Endothelial cell of umbilical vein (primary cell): ENCODE measurements at places on chromosomes 1 and 21. TPM values are rescaled to one million over a fixed set of nuclear protein-coding genes. Genes with fewer than 3 reads are reported as not detected.

DNA sequence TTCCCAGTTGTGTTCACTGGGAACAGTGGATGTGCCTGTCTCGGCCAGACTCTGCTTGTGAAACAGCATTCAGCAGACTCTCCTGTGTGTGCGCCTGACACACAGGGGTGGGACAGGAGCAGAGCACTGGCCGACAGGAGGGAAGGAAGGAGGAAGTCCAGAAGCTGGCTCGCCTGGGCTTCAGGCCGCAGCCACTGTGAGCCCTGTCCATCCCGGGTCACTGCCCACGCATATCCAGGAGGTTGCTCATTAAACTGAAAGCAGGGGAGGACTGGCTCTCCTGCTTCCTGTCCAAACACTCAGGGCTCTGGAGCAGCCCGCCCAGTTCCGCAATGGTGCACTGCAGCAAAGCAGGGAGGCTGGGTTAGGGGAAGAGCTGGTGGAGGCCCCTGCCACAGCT lies 218.7 kb upstream of the VAMP3 start:
- DNase-seq, result peak; percentile 70
- no peak overlapping the region for H3K4me3 ChIP-seq
- no peaks in the 10 kb centered on the region for H3K27me3 ChIP-seq
- H3K27ac ChIP-seq, result peak overlapping the region; percentile 1
- peaks cover 28% of the 10 kb centered on the region for H3K4me1 ChIP-seq
- no peaks in the 10 kb centered on the region for H3K36me3 ChIP-seq

GRCh38 chr21:45330075-45330781 lies 42.5 kb upstream of the POFUT2 start:
- no peaks in the 10 kb centered on the region for H3K4me1 ChIP-seq
- H3K36me3 ChIP-seq, result no peaks in the 10 kb centered on the region
- H3K4me3 ChIP-seq, result no peak overlapping the region

- H3K4me1 ChIP-seq, result no peaks in the 10 kb centered on the region
- H3K4me3 ChIP-seq, result no peak overlapping the region
- DNase-seq, result no peak
- H3K27ac ChIP-seq, result no peak overlapping the region
- H3K36me3 ChIP-seq, result no peaks in the 10 kb centered on the region
Measured at GRCh38 chr1:192005976-192006375, 152.3 kb upstream of the RGS18 start.

- DNase-seq, result no peak
- H3K36me3 ChIP-seq, result peaks cover 2% of the 10 kb centered on the region
- no peaks in the 10 kb centered on the region for H3K4me1 ChIP-seq
- H3K27ac ChIP-seq, result no peak overlapping the region
Measured at GRCh38 chr1:151641229-151641628, 29.4 kb downstream of the SNX27 start.

DNA sequence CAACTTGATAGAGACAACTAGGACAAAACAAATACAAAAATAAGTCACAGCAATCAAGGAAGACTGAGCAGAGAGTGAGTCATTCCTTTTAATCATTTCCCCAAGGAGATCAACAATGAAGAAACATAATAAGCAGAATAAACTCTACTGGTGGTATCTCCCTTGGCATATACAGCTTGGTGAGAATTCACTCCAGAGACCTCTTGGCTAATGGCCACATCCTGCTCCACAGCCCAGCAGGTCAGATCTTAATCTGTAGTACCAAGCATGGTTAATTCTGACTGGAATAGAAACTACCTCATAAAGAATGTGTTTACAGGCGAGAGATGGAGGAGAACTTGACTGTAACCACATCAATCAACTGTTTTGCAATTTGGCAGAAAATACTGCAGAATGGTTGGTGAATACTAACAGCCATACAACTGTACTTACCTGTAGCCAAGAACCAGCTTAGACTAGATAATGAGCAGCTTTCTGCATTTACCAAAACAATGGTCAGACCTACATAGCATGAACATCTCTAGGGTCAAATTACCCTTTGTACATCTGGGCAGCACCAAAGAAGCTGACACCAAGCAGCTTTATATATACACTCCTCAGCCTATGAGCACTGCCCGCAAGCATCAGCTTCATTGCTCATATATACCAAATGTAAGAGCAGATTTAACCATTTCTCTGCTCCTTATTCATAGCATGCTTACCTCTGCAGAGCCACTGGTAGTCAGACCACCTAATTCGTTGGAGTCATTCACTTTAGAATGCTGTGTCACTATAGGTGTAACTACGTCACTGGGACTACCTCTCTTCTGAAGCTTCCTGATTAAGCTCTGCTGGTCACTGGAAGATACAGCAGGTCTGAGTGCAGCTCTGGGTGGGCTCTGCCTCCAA lies 51.0 kb downstream of the KIAA0319L start:
- DNase-seq, result peak; percentile 98
- H3K4me3 ChIP-seq, result no peak overlapping the region
- no peaks in the 10 kb centered on the region for H3K27me3 ChIP-seq
- no peaks in the 10 kb centered on the region for H3K36me3 ChIP-seq

Gene NEGR1
- total RNA-seq, result 20.2 and 21.8 TPM in 2 replicates

Gene HPDL
- total RNA-seq, result 5.6 and 5.9 TPM in 2 replicates

DNA sequence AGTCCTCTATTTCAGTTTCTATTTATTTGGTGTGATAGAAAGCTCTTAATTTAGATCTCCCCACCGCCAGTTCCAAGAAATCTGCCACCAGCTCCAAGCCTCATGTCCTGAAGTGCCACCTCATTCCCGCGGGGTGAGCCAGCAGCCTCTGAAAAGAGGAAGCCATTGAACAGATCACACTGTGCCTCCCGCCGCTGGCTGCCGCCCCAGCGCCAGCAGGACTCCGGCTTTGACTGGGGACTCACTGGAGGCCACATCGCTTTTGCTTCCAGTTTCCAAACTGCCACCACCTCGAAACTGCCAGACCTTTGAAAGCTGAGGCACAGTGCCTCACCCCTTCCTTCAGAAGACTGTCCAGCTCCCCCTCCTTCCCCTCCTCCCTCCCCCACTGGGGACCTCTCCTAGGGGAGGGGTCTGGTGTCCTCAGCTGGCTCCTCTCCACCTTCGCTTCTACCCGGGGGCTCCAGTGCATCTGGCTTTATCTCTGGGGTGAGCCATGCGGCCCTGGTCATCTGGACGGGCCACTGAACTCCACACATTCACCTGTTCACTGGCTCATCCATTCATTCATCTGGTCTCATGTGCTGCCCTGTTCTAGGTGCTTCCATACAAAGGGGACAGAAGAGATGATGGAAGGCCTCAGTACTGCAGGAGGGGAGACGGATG lies 58.9 kb downstream of the VPS26C start:
- H3K27me3 ChIP-seq, result no peaks in the 10 kb centered on the region
- no peak overlapping the region for H3K4me3 ChIP-seq
- DNase-seq, result no peak
- no peaks in the 10 kb centered on the region for H3K36me3 ChIP-seq
- no peak overlapping the region for H3K27ac ChIP-seq

- DNase-seq, result peak; percentile 60
- H3K27me3 ChIP-seq, result no peaks in the 10 kb centered on the region
- no peak overlapping the region for H3K4me3 ChIP-seq
- no peaks in the 10 kb centered on the region for H3K36me3 ChIP-seq
- H3K4me1 ChIP-seq, result no peaks in the 10 kb centered on the region
- no peak overlapping the region for H3K27ac ChIP-seq
Measured at GRCh38 chr1:115133440-115133839, 44.1 kb upstream of the TSPAN2 start.

- peak overlapping the region; percentile 16 for H3K27ac ChIP-seq
- H3K4me1 ChIP-seq, result peaks cover 4% of the 10 kb centered on the region
- H3K4me3 ChIP-seq, result no peak overlapping the region
- peaks cover 3% of the 10 kb centered on the region for H3K36me3 ChIP-seq
Measured at GRCh38 chr1:100077531-100077930, 55.2 kb downstream of the SASS6 start.

DNA sequence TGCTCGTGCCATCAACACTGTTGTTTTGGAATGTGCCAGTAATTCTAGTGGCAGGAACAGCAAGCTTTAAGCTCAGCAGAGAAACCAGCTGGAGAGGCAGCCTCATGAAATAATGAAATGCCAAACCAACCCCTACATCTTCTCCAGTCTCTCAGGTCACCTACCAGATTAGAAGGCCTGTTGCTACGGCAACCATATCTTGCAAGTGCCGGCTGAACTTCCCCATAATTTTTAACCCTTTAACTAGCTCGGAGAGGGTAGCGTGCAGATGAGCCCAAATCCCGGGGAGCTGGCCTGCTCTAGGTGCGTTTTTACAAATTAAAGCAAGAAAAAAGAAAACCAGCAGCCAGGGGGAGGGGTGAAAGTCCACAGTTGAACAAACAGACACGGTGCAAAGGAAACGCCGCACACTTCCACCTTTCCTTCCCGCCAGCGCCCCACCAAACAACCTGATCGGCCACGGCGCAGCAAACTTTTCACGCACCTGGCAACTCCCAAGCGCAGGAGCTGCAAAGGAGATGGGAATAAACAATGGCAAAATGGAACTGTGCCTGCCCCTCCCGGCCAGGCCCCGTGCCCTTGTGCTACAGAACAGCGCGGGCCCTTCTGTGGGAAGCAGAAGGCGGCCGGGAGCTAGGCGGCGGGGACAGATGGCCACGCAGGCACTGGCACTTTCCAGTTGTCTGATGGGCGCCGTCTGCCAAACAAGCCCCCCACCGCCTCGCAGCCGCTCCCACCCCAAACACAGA lies 50.1 kb downstream of the SSBP3 start:
- H3K27me3 ChIP-seq, result no peaks in the 10 kb centered on the region
- H3K27ac ChIP-seq, result no peak overlapping the region
- DNase-seq, result no peak
- H3K36me3 ChIP-seq, result no peaks in the 10 kb centered on the region

DNA sequence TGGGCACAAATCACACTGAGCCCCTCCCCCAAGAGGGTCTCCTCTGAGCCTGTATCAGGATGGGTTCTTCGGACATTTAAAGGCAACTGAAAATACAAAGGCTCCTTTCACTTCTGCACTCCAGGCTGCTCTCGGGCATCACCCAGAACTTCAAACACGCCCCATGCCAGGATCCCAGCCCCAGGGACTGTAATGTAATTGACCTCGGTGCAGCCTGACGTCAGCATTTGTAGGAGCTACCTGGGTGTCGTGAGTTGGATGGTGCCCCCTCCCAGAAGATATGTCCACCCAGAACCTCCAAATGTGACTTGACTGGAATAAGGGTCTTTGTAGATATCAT lies 95.2 kb downstream of the PSMG1 start:
- no peak overlapping the region for H3K4me3 ChIP-seq
- H3K27me3 ChIP-seq, result no peaks in the 10 kb centered on the region
- no peak overlapping the region for H3K27ac ChIP-seq
- peaks cover 3% of the 10 kb centered on the region for H3K4me1 ChIP-seq
- no peaks in the 10 kb centered on the region for H3K36me3 ChIP-seq
- DNase-seq, result no peak

Gene SF3B4
- total RNA-seq, result 68.7 and 74.4 TPM in 2 replicates

DNA sequence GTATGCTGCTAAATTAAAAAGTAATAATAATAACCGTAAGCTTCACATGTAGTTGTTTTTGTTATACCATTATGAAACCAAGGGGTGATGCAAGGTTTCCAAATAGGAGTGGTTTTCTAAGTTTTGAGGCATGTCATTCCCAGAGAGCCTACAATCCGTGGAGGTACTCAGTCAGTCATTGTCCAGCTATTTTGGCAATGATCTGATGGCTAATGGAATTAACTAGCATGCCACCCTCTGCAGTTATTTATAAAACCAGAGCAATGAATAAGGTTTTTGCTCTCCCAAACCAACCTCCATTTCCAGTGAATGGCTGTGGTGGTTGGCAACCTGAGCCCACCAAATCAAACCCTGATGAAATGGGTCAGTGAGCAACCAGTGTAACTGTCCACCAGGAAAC lies 106.4 kb downstream of the TBX15 start:
- no peaks in the 10 kb centered on the region for H3K4me1 ChIP-seq
- H3K27me3 ChIP-seq, result no peaks in the 10 kb centered on the region
- H3K36me3 ChIP-seq, result no peaks in the 10 kb centered on the region
- H3K27ac ChIP-seq, result no peak overlapping the region

GRCh38 chr1:6261615-6261995 lies 707 bp upstream of the GPR153 start:
- H3K27me3 ChIP-seq, result no peaks in the 10 kb centered on the region
- no peaks in the 10 kb centered on the region for H3K36me3 ChIP-seq
- DNase-seq, result no peak
- no peak overlapping the region for H3K4me3 ChIP-seq

Gene CYP4X1
- total RNA-seq, result 2.3 and 3.7 TPM in 2 replicates
